ENCODE measurements at places on chromosomes 1 and 21.

GRCh38 chr1:25246600-25247023 lies 642 bp downstream of the RSRP1 start:
- no peak for DNase-seq

DNA sequence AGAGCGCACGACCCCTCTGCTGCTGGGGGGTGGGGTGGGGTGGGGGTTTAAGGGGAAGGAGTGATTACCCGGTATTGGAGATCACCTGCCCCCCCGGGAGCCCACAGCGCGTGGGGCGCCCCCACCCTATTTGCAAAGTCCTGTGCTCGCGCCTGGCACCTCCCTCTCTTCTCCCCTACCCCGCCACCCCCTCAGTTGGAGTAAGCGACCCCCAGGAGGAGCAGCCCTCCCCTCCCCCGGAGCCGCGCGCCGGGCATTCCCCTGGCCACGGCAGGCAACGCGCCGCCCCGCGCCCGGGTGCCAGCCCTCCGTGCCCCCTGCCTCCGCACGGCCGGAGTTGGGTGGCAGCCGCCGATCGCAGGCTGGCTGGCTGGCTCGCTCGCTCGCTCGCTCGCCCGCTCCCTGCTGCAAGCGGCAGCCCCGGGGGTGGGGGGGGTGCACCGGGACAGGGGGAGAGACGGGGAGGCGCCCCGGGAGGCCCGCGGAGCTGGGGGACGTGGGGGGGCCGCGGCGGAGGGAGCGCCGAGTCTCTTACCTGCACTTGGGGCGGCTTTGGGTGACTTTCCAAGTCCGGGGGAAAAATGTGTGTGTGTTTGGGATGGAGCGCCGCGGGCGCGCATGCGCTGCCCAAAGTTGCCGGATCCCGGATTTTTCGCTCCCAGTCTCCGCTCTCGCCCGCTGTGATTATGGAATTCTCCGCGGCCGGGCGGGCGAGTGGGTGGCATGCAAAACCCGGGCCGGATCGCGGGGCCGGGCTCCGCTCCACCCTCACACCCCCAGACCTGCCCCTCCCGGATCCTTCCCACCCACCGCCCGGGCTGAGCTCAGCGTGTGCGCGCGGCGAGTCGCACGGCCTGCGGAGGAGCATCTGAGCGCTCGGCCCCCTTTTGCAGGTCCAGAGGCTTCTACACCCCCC lies at the start of gene CASZ1:
Gene CASZ1 (minus strand): TSS at position 618 of the 916 bp plus-strand sequence. CDS start 102,757 bp downstream, outside the sequence.
- DNase-seq: peak; percentile 41

GRCh38 chr1:175154629-175155472 lies 37.7 kb downstream of the KIAA0040 start:
- DNase-seq: peak; percentile 66

DNA sequence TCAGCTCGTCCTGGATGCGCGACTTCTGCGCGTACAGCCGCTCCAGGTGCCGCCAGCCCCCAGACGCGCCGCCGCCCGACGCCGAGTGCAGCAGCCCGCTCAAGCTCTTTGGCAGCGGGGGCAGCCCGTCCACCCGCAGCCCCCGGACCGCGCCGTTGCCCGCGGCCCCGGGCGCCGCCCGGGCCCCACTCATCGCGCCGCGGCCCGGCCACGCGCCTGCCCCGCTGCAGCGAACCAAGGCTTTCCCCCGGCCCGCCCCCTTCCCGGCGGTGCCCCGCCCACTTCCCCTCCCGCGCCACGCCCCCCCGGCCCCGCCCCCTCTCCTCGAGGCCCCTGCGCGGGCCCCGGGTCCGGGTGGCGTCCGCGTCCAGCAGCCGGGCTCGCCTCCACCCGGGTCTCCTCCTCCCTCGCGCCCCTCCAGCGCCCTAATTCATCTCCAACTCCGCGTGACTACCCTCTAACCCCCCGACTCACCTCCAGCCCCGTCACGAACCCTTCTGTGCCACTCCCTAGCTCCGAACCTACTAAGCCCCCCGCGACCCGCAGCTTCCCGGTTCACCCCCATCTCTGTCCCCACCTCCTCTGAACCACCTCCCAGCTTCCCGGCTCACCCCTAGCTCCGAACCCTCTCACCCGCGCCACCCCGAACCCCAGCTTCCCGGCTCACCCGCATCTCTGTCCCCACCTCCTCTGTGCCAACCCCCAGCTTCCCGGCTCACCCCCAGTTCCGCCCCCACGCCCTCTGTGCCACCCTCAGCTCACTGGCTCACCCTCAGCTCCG lies at the start of gene FAM89A:
Gene FAM89A (minus strand): TSS at position 236 of the 781 bp plus-strand sequence. CDS start 43 bp downstream, at position 193.
- peak; percentile 57 for DNase-seq

GRCh38 chr1:204408074-204408507 lies 3.5 kb downstream of the PPP1R15B start:
- DNase-seq: peak; percentile 43

GRCh38 chr1:152673016-152673415 lies 2.1 kb upstream of the LCE2C start:
- DNase-seq: no peak

DNA sequence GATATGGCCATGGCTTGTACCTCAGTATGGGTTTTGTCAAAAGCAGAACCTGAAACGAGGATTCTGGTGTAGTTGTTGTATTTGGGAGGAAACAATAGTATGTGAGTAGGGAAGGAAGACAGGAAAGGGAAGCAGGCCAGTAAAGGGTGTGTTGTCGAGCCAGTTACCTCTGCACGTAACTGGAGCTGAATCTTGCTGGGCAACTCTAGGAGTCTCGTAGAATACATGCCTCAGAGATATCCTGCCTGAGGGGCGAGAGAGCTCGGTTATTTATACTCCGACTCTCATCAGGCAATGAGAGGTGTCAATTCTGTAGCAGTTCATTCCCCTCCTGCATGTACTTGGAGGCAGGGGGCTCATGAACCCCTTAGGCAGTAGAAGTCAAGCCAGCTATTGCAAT lies 45.9 kb upstream of the KIF26B start:
- DNase-seq: no peak

DNA sequence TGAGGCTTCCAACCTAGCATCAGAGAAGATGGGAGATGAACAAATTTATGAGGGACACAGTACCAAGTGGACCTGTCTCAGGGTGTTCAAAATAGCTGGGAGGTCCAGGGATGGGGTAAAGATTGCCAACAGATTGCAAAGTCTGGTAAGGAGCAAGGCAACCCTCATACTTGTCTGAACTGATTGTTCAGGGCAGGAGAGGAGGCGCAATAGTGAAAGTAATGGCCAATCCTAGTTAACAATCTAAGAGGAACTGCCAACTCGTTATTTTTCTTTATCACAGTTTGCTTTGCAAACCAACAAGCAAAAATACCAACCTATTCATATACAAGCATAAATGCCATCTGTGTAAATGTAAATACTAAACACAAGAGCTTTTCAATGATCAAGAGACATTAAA lies 78.4 kb upstream of the S1PR1 start:
- no peak for DNase-seq

- peak; percentile 40 for DNase-seq
These were observed 103.7 kb upstream of the NFIA start for GRCh38 chr1:60978421-60979357.

GRCh38 chr1:242205622-242206489 lies 207.0 kb upstream of the MAP1LC3C start:
- DNase-seq: no peak

GRCh38 chr1:201391651-201392511 lies 7.2 kb downstream of the LAD1 start:
- no peak for DNase-seq

DNA sequence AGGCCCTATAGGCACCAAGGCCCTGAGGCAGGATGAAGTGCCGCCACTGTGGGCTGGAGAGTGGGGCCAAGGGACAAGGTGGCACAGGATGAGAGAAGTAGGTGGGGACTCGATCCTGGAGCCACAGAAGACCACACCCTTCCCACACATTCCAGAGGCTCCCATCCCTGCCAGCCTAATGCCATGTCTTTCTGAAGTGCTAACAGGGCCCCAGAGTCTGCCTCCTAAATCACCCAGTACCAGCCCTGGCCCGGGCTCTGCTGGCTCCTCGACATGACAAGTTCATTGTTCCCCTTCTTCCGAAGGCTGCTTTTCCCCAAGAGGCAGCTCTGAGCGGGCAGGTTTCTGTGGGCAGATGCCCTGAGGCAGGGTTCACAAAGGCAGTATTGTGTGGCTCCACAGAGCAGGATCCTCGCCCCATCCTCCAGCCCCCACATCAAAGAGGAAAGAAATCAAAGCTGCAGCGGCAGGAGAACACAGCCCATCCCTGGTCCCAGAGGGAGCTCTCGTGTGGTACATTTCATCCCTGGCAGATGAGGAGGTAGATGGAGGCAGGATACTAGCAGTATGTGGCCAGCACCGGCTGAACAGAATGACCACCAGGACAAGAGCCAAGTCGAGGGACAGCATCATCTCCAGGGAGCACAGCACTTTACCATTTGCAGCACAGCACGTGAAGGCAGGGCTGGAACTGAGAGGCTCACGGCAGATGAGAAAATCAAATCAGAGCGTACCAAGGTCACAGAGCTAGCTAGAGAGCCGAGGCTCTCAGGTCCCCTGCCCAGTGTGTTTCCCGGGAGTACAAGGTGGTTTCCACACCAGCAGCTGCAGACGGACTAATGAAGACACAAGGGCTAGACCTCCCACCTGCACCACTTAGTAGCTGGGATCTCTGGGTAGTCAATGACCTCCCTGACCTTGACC lies 64.8 kb downstream of the SYF2 start:
- no peak for DNase-seq

GRCh38 chr1:71717186-71717585 lies 565.2 kb downstream of the NEGR1 start:
- DNase-seq: no peak

DNA sequence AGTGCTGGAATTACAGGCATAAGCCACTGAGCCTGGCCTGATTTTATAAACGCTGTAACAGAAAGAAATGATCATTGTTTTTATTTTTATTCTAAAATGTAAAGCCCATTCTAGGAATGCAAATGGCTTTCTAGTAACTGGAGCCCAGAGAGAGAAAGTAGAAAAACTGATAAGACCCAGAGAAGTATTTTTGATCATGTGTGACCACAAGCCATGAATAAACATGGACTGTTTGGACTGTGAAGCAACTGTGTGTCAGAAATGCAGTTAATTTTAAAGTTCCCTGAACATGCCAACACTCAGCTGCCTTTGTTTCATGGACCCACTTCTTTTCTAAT lies 39.7 kb downstream of the EIF2B3 start:
- DNase-seq: no peak

DNA sequence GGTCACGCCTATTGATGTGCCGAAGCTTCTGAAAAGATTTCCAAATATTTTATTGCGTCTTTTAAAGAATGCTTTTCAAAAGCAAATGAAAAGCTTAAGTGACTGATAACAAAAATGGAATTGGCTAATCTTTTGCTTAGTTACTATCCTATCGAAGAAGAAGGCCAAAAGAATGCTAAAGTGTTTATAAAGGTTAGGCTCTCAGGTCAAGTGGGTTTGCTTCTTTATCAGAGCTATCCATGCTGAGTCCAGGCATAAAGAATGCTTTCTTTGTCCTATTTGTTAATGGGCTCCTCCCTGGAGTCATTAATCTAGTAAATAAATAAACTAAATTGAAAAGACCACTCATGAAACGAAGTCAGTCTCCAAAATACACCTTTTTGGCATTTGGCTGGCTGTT lies 133.4 kb upstream of the LYPLAL1 start:
- DNase-seq: no peak

DNA sequence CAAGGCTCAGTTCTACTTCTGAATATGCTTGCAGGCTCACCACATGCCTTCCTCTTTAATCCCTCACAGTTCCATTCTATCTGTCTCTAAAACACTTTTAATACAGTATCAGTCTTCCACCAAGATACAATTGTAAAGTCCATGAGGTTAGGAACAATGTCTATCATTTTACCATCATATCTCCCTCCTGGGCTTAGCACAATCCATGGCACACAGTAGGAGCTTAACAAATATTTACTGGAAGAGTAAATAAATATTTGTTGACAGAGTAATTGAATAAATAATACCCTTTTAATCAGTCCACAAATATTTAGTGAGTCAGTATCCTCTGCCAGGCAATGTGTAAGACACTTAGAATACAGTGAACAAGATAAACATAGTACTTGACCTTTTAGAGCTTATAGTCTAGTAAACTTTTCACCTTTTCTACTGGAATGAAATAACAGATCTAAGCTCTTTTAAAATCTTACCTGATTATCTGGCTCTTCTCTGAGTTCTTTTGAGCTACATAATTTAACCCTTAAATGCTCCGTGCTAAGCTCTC lies 12.7 kb upstream of the GADD45A start:
- DNase-seq: no peak

GRCh38 chr21:44366586-44367211 lies 13.3 kb downstream of the TRPM2 start:
- DNase-seq: no peak

DNA sequence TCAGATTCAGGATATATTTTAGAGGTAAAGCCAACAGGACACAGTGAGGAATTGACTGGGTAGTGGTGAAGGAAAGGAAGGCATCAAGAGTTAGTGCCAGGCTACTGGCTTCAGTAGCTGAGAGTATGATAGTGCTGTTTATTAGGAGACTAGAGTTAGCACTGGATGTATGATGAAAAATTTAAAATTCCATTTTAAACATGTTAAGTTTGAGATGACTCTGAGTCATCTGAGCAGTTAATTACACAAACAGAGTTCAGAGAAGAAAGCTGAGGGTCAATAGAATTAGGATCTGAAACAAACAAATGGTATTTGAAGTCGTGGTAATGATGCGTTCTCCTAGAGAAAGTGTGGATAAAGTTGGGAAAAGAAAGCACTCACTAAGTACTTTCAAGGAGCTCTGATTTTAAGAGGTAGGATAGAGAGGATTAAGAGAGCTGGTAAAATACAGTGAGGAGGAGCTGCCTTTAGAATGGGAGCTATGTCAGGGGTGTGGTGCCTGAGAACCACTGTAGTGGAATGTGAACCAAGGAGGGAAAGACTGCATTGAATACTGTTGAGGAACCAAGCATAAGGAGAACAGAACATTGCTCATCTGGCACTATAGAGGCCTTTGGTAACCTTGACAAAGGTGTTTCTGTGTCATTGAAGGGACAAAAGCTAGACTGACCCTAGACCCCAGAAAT lies 21.7 kb upstream of the SHCBP1L start:
- no peak for DNase-seq

DNA sequence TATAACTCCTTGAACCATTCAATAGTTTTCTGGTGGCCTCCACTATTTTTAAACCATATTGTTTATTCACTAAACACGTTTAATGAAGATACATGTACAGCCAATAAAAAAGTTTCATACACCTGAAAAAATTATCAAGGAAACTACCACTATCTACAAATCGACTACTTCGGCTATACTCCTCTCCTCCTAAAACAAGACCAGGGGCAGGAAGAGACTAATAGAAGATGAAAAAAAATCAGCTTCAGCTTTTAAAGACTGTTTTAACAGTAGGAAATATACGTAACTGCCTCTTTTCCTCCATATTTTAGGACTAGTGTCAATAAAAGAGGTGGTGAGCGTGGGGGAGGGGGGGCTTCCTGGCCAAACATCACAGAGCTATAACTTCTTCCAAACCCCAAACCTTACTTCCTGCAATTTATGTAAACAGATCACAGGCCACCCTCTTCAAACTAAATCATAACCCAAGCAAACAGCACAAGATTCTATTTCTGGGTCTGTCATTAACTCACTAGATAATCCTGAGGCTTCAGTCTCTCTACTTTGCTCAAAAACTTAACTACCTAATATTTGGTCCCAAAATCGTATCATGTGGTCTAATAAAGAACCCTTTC lies 15.1 kb downstream of the FOXJ3 start:
- peak; percentile 55 for DNase-seq

- DNase-seq: peak; percentile 33
These were observed 103.5 kb upstream of the ST6GALNAC5 start for GRCh38 chr1:76763738-76764137.

- no peak for DNase-seq
These were observed 32.6 kb downstream of the FGGY start for GRCh38 chr1:59329412-59330053.
